ENCODE measurements at places on chromosomes 6 and 20. TPM values are rescaled to one million over a fixed set of nuclear protein-coding genes. Genes with fewer than 3 reads are reported as not detected.

PLCB1 gene
- polyA plus RNA-seq = 3.6 TPM

AFG1L gene
- polyA plus RNA-seq = 3.7 TPM

PEDS1 gene
- 14.3 TPM for polyA plus RNA-seq

RHAG gene
- not detected for polyA plus RNA-seq

LPA gene
- not detected for polyA plus RNA-seq

VGLL2 gene
- not detected for polyA plus RNA-seq

ARMH2 gene
- not detected for polyA plus RNA-seq

CTCFL gene
- not detected for polyA plus RNA-seq
